ENCODE measurements at places on chromosomes 5 and 9.

DNA sequence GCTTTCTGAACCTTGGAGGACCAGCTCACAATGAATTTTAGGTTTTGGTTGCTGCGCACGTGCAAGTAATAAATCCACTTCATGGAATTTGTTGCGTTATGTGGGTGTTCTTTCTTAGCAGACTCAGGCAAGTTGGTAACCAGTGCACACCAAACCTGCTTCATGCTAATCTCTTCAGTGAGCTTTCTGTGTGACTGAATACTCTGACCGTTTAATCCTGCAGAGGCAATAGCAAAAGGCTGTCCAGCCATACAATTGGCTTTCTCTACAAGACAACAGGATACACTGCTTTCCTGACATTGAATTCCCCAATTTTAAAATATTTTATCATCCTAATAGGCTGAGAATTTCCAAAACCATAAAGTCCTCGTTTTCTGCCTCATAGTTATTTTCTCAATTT is 10.3 kb downstream of the UGT3A2 start:
- DNase-seq = no peak

DNA sequence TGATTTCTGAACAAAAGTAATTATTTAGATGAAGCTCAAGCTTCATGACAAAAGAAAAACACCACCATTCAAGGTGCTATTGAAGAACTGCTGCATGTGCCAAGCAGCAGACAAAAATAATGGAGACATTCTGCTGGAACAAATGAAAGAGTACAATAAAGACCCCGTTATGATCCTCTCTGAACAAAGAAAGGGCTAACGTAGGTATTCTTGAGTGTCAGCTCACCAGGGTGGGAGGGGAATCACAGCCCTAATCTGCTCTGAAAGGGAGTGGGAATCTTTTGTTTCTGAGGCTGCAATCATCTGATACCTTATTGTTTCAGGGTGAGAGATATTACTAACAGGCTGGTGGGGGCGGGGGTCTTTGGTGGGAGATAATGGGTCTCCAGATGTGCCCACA is 15.4 kb downstream of the CEMIP2 start:
- no peak for DNase-seq

DNA sequence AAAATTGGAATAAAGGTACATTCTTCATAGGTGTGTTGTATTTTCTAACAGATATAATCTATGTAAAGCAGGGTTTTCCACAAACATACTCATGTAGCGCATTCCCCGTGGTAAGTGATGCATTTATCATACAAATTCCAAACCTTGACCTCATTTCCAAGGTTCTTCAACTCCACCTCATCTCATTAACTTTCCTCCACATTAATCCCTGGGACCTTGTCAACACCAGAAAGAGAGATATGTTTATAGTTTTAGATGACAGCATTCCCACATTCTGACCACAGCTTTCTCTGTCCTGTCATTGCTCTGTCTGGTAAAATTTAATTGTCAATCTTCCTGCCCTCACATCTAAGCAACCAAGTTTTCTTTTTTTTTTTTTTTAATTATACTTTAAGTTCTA is 415.1 kb downstream of the TMEM161B start:
- no peak for DNase-seq

- DNase-seq = no peak
These were observed 262.5 kb downstream of the NFIB start for GRCh38 chr9:14051419-14051818.

- no peak for DNase-seq
These were observed 52.2 kb upstream of the TUT7 start for GRCh38 chr9:86406366-86406765.

GRCh38 chr5:141515946-141516671 is 27.2 kb downstream of the PCDHGC5 start:
- DNase-seq = no peak

GRCh38 chr9:91992461-91993041 is 42.5 kb upstream of the ROR2 start:
- no peak for DNase-seq

GRCh38 chr5:172640822-172641358 is at the start of gene NEURL1B:
NEURL1B (plus strand) TSS chr5:172641263; CDS start chr5:172641407, 144 bp downstream.
- DNase-seq = peak; percentile 12

- no peak for DNase-seq
These were observed 82.0 kb upstream of the TRIO start for GRCh38 chr5:14061106-14061505.

- no peak for DNase-seq
These were observed 6.9 kb upstream of the CCIN start for GRCh38 chr9:36162211-36162738.

DNA sequence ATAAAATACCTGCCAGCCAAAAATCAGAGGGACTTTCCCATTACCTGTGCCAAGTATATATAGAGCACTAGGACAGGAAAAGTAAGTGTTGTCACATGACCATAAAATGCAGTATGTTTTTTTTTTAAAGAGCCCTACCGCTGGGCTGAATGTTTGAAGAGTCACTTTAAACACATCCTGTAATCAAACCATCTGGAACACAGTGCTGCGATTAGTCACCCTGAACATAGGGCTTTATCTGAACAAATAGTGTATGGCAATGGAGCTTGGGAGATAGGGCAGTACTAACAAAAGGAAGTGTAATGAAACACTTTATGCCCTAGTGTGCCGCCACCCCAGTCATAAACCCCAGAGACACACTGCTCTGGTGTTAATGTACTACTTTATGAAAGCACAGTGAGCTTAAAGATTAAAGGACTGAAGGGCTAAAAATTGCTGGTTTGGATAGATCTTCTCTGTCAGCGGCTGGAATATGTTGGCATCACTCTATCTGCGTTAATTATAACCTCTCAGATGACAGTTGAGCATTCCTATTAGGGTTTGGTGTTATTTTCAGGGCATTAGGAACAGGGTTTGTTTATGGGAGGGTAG is 90.4 kb downstream of the ZNF608 start:
- DNase-seq = no peak

GRCh38 chr5:96562614-96563013 is 99.6 kb upstream of the CAST start:
- DNase-seq = no peak

GRCh38 chr9:74775396-74775795 is 112.3 kb downstream of the TRPM6 start:
- no peak for DNase-seq

GRCh38 chr9:128100581-128100980 is 26.9 kb downstream of the PTGES2 start:
- DNase-seq = no peak

- no peak for DNase-seq
These were observed 56.9 kb downstream of the SYK start for GRCh38 chr9:90858457-90858901.

DNA sequence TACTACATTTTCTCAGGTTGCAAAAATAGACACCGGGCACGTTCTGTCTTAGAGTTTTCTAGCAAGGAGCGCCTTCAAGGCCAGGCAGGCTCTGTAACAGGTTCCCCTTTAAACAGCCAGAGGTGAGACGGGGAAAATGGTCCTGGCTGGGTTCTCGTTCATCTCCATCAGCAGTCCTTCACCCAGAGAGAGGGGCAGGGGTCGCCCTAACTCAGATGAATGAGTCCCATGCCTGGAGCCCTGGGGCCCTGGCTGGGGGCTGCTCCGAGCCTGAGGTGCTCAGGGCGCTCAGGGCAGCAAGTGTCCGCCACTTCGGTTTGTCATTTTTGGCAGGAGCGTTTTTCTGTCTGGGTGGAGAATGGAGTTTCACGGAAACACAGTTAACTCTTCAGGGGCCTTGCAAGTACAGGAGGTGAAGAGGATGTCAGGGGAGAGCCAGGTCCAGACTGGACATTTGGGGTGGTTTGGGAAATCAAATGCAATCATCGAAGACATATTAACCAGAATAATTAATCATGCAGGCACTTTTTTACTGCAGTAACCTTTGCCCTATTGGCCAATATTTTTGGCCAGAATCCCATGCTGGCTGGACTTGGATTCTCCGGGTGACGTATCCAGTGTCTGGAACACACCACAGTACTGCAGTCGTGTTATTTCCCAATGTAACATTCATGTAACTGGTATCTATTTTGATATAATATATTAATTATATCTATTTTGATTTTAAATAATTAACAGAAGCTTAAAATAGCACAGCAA is 2.9 kb downstream of the NTNG2 start:
- no peak for DNase-seq

- no peak for DNase-seq
These were observed 3.8 kb upstream of the CCDC192 start for GRCh38 chr5:127699416-127699815.

GRCh38 chr5:179994583-179995323 is 76.8 kb downstream of the RNF130 start:
- no peak for DNase-seq

GRCh38 chr9:17470036-17470813 is 108.6 kb upstream of the SH3GL2 start:
- no peak for DNase-seq

- DNase-seq = no peak
These were observed 114.0 kb downstream of the FBXO38 start for GRCh38 chr5:148497757-148498156.

GRCh38 chr5:39518516-39518915 is 93.7 kb upstream of the DAB2 start:
- no peak for DNase-seq

DNA sequence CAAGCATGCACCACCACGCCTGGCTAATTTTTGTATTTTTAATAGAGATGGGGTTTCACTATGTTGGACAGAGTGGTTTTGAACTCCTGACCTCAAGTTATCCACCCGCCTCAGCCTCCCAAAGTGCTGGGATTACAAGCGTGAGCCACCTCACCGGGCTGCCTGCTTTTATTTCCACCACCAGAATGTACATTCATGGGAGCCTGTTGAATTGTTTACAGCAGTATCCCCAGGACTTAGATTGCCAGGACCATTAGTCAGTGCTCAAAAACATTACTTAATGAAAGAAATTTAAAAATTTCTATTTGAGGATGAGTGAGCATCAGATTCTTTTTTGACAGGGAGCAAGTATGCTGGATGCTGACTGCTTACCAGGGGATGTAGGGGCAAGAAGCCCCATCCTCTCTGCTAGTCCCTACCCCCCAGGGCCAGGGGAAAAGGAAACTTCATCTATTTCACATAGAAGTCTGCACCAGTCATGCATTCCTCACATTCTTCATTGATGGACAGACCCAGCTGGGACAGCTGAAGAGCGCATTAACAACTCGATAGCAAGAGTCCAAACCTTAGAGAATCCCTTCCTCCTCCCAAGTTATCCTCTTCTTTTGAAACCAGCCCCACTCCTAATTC is 10.3 kb upstream of the RGMB start:
- no peak for DNase-seq

- DNase-seq = no peak
These were observed 31.3 kb downstream of the ADAMTS2 start for GRCh38 chr5:179313849-179314521.

GRCh38 chr5:76942581-76942980 is 10.3 kb upstream of the CRHBP start:
- no peak for DNase-seq

DNA sequence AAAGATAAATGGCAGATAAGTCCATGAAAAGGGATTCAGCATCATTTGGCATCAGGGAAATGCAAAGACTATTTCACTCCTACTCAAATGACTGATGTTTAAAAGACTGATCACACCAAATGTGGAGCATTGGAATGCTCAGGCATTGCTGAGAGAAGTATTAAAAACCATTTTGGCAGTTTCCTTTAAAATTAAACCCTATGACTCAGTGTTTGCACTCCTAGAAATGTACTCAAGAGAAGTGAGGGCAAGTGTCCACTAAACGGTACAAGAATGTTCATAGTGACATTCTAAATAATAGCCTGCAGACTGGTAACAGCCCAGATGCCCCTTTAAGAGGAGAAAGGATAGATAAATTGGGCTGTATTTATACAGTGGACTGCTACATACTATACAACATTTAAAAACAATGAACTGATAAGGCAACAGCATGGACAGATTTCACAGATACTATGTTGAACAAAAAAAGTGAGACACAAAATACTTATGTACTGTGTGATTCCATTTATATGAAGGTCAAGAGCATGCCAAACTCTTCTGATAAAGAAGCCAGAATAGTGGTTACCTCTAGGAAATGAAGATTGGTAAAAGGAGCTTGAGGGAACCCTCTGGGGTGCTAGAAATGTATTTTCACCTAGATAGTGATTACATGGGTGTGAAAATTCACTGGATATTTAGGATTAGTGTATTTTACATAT is 24.6 kb downstream of the APC start:
- no peak for DNase-seq

GRCh38 chr5:82466986-82467561 is 188.9 kb upstream of the RPS23 start:
- DNase-seq = no peak

DNA sequence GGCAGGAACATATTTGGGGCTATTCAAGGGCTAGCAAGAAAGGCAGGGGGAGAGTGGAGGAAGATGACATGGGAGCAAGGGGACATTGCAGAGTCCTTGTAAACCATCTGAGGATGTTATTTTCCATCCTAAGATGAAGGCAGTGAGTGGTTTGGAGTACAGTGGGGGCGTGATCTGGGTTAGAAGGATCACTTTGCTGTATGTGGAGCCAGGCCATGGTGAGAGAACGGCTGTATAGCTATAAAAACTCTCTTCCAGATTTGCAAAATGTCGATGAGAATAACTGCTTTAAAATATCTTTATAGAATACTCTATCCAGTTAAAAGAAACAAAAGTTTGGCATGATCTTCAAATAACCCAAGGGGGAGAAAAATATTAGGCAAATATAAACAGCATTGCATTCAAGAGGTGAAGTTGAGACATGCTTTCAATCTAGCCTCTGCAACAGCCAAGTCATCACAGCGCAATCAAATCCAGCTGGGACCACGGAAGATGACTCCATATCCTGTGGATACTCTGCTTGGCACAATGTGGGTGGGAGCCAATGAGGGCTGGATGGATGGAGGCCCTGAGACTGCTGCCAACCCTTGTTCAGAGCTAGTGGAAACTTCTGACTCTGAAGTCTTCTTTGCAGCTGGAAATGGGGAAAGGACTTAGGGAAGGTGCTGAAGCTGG is 111.5 kb upstream of the BASP1 start:
- no peak for DNase-seq

DNA sequence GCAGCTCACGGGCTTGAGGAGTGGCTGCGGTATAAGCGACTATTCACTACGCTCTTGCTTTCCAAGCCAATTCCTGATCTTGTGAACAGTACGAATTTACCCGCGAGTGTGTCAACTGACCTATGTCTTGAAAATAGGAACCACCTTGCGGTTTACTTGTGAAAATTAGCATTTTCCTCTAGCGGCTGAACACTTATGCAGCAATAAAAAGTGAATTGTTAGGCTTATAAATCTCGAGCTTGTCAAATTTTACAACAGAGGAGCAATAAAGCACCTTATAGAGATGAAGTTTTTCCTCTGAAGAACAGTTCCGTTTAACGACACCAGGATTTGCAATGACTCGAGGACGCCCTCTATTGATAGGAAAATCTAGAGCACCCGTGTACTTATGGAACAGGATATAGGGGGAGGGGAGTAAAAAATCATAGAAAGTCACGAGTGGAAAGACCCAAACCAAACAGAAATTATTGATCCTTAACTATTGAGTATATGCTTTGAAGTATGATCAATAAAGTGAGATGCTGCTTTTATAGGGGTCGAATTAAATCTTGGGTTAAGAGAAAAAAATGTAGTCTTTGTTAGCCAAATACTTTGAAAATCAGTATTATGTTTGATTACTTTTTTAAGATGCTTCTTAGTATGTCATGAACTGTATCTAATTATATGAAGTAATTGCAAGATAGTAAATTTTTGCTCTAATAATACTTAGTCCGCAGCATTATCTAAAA is 1.9 kb upstream of the RGMB start:
- peak; percentile 73 for DNase-seq

GRCh38 chr5:34621277-34622097 is 34.6 kb upstream of the RAI14 start:
- DNase-seq = no peak

GRCh38 chr5:137142764-137143605 is 356.1 kb downstream of the SPOCK1 start:
- no peak for DNase-seq

Data from stimulated activated CD4-positive, alpha-beta T cell treated with anti-CD3 and anti-CD28 coated beads, Interleukin-4, amount 100 ng/mL, for 24 hours (primary cell).